NCI-H446 (cell line): ENCODE measurements at places on chromosomes 7 and 10.

DNA sequence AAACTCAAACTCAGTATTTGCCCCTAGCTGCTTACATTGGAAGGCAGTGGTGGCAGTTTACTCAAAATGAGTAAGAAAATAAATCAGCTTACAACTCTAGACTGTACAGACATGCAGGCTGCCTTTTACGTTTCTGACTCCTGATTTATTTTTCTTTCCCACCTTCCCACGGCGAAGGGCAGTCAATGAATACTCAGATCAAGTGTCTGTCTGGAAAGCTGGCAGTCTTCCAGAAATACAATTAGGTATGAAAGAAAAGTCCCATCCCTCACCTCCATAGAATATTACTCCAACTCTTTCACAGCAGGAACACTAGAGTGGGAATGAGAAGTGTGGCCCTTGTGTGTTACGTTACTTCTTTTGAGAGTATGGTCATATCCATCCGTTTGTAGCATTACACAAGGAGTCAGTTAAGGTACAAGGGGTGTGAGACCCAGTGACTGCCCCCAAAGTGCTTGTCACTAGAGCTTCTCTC is 1.3 kb upstream of the PAPSS2 start:
- no peak for DNase-seq

- no peak for DNase-seq
These were observed 844 bp upstream of the KAT6B start for GRCh38 chr10:74825371-74826141.

GRCh38 chr10:29823553-29824080 is 188.8 kb upstream of the SVIL start:
- DNase-seq, result no peak

DNA sequence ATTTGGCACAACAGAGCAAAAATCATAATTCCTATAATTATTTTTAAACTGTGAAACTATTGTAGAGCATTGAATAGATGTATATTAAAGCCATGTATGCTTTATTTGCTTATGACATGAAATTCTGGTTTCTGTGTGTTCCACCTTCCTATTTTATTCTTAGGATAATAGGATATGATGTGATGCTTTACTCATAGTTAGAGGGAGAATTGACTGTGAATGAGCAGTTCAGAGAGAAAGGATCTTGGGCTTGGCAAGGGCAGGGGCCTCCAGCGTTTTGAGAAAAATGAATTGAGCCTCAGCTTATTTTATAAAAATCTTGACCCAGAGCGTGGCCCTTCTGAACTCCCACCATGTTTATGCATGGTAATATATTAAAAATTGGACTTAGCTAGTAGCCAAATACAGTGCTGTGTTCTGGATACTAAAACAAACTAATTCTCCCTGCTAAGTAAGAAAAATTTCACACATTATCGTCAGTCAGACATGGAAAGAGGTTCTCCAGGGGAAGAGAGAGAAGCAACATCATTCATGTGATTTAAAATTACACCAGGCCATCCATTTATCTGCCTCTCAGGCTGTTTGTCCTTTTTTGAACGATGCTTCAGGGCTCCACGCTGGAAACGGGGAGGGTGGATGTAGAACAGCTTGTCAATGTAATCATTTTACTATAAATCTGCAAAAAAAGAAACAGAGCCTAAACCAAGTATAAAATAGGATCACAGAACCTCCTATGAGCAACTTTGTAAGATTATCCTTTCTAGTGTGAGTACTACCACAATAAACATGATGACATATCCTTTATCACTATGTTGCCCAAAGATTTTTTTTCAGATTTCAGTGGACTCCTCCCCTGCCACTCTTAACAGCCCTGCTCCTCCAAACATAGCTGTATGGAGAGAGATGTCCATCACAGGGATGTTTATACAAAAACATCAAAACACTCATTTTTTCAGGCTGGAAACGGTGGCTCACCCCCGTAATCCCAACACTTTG is 258.1 kb upstream of the C7orf33 start:
- no peak for DNase-seq

DNA sequence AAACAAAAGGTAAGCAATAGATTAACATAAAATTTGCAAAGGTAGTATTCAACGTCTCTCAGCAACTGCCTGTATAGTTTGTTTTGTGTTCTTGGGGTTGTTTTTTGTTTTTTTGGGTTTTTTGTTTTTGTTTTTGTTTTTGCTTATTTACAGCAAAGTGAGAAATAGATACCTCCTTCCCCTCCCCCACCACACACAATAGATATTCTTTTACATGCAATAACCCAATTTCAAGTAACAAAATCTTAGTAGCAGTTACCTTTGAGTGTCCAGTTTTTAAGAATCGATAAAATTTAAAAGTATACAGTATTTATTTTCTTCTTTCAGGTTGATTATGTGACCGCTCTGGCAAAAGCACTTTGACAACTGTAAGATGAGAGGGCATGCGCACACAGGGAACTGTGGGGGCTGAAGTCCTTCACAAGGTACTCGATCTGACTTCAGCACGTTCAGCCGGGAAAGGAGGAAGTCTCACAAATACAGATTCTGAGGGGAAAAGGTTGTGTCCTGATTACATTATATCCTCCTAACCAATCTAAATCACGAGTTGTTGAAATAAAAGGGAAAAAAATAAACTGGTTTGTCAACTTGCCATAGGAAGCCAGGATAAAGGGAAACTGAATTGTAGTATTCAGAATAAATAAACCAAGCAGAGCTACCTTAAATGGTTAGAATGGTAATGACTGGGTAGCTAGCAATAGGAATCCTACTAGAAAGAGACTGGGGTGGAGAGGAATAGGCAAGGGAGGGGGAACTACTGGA is 47.8 kb downstream of the CPEB3 start:
- peak; percentile 6 for DNase-seq

- DNase-seq, result no peak
These were observed 55.4 kb downstream of the MAP3K8 start for GRCh38 chr10:30489346-30489745.

GRCh38 chr7:108613147-108613948 is 43.7 kb downstream of the DNAJB9 start:
- peak; percentile 66 for DNase-seq

DNA sequence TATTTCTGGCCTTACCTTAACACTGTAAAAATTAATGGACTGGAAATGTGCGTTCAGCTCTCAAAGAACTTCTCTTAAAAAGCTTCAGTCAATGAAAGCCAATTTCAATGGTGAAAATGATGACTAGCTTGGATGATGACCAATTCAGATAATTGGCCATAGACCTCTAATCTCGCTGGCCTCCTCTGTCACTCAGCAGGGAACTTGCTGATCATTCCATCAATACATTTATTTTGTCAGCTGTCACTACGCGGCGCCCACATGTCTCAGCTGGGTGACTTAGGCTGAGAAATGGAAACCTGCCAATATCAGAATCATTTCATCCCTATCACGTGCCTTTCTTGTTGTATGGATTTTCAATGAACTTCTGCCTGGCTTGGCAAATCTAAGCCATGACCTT is 673.0 kb upstream of the AUTS2 start:
- DNase-seq, result no peak

GRCh38 chr7:50685135-50686065 is 97.3 kb downstream of the GRB10 start:
- DNase-seq, result peak; percentile 31

DNA sequence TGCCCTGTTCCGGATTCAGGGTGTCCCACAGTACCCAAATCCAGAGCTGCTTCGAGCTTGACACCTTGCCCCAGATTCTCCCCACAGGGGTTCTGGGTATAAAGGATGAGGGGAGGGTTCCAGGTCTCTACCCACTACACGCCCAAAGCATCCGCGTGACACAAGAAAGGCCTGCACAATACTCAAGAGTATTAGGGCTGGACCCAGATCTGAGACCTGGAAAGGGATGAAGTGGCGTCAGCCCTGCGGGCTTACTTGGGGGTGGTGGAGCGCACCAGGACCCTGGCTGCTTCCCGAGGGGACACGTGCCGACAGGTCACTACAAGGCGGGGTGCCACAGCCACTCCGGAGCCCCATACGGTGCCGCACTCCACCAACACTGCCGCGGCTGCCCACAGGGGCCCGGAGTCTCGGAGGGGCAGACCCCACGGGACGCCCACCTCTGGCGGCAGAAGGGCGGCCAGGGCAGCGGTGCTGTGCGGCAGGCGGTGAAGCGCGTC is 1.3 kb downstream of the TYSND1 start:
- DNase-seq, result no peak

DNA sequence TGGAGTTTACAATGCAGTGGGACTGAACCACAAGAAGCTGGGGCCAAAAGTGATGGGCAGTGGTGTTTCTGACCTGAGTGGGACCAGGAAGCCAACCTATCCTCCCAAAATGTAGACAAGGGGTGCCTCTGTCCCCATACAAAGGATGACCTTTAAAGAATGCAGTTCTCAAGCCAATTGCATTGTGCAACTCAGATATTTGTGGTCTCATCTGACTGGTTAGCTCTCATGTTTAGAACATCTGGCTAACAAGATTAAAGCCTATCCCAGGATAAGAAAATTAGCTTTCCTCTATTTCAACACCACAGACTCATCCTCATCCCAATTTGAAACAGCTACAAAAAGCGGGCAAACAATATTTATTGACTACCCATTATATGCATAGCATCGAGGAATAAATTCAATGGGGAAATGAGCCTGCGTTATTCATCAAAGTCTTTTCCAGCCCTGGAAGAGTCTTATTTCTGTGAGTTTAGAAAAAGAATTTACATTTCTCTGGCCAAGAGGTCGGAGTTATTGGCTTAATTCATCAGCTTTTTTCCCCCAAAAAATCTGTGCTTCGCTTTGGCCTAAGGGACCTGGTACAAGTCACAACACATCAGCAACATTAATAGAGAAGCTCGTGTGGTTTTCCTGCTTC is 26.7 kb downstream of the ELMO1 start:
- no peak for DNase-seq

DNA sequence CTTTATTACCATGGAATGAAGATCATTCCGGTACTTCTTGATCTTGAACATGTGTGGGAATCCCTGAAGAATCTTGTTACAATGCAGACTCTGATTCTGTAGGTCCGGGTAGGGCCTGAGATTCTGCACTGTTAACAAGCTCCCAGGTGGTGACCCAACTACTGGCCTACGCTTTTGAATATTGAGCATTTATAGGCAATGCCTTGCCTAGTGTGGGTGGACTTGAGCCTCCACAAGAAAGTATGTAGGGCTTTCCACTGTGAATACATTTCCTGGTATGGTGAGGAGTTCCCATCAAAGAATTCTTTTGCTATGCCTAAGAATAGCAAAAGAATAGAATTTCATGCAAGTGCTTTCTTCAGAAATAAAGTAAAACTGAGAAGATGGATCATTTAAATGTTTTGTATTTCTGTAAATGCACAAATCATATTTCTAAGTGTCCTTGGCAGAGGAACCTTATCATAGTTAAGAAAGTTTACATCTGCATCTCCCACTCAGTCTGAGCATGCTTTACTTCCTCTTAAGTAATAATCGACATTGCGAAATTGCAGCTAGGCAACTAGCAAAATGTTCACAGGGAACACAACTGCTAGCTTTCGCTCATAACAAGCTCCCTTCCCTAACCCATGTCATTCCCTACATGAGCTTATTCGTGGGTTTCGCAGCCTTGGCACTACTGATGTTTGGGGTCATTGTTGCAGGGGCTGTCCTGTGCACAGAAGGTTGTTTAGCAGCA is 71.4 kb downstream of the AHR start:
- DNase-seq, result no peak

- no peak for DNase-seq
These were observed 2.2 kb upstream of the CHCHD1 start for GRCh38 chr10:73779539-73780197.

- DNase-seq, result no peak
These were observed 594.2 kb downstream of the SORCS1 start for GRCh38 chr10:106570268-106570667.

DNA sequence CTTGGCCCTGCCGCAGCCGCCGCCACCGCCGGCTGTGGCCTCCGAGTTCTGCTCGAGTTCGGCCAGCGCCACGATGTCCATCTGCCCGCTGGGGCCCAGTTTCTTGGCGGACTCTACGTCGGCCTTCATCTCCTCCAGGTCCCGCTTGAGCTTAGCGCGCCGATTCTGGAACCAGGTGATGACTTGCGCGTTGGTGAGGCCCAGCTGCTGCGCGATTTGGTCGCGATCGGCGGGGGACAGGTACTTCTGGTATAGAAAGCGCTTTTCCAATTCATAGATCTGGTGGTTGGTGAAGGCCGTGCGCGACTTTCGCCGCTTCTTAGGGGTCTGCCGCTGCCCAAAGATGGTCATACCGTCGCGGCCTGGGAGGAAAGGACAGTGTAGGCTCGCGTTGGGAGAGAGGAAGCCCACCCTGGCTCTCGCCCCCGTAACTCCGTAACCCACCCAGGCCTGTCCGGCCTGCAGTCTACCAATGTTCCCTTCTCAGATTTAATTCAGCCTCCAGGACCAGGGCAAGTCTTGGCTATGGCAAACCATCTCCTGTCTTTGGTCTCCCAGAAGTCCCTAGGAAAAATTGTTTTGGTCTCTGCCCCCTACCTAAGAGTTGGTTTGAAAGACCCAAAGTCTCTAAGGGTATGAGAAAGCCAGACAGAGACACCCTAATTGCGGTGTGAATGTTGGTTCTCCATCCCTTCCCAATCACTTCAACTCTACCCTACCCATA is 1.7 kb downstream of the LBX1 start:
- DNase-seq, result no peak

DNA sequence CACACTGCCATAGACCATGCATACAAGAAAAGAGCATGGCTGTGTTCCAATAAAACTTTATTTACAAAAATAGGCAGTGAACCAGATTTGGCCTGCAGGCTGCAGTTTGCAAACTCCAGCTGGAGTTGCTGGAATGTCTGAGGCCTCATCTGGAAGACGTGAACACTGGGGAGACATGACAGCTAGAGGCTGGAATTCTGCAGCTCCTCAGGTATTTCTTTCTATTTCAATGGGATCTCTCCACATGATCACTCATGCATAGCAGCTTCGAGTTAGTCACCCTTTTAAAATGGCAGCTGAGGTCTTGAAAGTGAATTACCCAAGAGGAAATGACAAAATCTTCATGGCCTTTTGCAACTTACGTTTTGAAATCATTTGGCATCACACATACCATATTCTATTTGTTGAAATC is 52.6 kb upstream of the BET1 start:
- no peak for DNase-seq

- no peak for DNase-seq
These were observed 78.6 kb upstream of the SLC25A13 start for GRCh38 chr7:96400518-96400917.

DNA sequence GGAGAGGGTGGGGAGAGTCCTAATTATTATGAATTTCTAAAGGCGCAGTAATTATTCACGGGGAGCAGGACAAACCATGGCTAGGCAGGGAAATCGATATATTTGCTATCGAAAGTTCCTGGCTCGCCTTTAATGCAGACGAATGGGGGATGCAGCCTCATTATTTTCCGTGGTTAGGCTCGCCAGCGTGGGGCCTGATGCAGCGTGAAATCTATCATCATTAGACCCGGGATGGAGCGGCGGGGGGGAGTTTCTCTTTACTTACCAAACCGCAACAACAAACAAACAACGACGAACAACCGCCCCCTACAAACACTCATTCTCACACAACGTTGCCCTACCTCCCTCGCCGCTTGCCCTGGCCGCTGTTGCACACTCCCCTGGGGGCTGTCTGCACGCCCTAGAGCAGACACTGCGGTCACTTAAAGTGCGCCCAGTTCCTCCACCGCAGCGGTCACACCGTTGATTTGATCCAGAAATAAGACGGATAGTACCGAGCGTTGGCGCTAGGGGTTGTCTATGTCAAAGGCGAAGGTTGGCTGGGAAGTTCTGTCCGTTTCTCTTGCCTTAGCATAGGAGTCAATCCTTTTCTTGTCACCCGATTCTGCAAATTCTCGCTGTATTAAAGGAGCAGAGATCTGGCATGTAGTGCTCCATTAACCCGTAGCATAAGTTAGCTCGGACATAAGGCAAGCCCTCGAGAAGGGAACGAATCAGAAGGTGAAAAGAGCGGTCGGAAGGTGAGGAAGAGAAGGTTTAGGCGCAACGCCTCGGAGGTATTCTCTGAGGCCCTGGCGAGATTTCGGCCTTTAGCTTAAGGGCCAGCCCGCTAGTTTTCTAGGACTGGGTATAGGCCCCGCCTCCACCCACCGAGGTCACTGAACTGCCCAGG is 10.4 kb downstream of the NXPH1 start:
- no peak for DNase-seq
